ENCODE measurements at places on chromosomes 6 and 20.

GRCh38 chr6:40442591-40442990 lies 144.6 kb downstream of the LRFN2 start:
- no peak for DNase-seq

DNA sequence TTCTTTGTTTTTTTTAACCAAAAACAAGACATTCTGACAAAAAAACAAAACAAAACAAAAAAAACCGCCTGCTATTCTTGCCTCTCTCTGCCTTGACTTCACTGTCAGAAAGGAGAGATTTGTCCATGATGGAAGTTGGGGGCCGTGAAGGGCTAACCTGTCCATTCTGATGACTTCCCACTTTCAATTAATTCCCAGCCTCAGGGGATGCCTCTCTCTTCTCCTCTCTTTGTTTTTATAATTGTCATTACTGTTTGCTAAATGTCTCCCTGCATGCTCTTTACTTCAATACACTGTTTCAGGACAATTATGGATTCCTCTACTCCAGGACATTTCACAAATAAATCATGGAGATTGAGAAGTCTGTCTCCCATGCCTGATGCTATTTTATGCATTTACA lies 130.5 kb upstream of the CNR1 start:
- no peak for DNase-seq

DNA sequence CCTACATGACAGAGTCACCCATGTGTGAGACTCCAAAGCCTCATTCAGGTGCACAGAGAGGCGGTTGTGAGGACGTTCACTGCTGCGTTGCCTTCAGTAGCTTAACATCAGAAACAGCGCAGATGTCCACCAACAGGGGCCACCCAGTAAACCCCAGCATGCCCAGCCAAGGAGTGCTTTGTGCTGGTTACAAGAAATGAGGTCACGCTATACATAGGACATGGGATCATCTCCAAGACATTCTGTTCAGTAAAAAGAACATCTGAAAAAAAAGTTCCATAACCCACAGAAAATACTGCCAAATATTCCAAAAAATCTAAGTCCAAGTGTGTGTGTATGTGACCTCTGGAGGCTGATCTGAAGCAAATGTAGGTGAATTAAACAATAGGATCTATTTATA lies 16.0 kb downstream of the SLC52A3 start:
- no peak for DNase-seq

DNA sequence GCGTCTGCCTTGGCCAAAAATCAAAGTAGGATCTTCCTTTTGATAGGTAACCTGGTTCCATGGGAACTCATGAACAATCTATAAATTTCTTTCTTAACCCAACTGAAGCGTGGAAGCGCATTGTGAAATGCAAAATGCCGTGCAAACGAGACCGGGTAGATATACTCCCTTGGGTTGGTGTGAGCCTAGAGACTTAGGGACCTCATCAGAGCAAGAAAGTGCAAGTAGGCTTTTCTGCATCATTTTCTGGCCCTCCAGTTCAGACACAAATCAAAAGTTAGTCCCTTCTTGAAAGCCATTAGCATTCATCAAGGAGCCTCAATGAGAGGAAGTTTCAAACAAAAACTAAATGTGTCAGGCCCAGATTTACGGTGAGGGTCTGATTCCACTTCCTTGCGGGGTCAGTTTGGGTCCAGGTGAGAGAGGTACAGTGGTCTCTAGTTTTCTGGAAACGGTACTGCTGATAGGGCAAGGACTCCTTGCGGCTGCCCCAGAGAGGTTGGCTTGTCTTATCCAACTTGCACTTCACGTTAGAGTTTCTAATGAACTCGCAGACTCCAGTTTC lies 5.3 kb upstream of the ZNF184 start:
- DNase-seq = no peak

DNA sequence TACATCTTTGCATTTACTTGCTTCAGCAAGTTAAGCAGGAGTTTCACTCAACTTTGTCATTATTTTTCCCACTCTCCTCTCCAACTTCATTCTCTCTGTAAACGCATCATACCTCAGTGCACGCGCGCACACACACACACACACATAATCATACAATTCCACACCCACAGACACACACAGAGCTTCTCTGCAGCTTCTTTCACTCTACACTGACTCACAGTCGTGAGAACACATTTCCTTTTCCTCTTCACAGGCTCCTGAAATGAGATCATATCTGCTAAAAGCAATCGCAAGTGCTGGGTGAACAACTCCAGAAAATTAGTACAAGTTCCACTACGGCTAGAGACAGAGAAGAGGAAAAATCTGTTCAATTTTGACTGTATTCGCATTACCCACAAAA lies 215.4 kb downstream of the PTPRT start:
- no peak for DNase-seq

- no peak for DNase-seq
Observed at GRCh38 chr6:15437090-15437635, 191.3 kb downstream of the JARID2 start.

DNA sequence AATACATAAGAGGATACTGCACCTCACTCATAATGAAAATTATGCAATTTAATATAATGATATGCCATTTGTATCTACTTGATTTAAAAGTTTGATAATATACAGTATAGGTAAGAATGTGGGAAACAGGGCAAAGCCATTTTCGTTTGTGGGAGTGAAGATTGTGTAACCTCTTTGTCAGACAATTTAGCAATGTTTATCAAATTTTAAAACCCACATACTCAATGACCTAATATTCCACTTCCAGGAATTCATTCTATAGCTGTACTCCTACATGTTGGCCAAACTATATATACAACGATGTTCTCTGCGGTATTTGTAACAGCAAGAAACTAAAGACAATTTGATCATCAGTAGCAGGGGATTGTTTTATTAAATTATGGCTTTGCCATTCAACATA lies 17.8 kb upstream of the FKBP5 start:
- DNase-seq = no peak

DNA sequence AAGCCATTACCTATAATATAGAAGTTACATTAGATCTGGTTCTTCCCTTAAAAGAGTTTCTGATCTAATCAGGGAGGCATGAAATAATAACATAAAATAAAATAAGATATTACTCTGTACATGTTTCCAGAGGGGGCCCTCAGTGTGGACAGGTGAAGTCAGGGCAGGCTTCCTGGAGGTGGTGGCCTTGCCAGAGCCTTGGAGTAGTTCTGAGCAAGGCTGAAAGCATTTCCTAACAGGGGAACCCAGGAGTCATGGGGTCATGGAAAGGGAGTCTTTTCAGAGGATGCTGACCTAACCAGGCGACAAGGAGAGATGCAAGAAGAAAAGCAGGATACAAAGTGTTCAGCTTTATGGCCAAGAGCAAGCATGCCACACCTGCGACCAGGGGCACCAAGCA lies 471.3 kb upstream of the AGPAT4 start:
- DNase-seq = no peak

- no peak for DNase-seq
Observed at GRCh38 chr6:155117785-155118184, 122.7 kb downstream of the TIAM2 start.

GRCh38 chr6:143119260-143119659 lies 58.6 kb downstream of the AIG1 start:
- no peak for DNase-seq

GRCh38 chr20:1937316-1937976 lies 42.2 kb downstream of the SIRPA start:
- DNase-seq = no peak

DNA sequence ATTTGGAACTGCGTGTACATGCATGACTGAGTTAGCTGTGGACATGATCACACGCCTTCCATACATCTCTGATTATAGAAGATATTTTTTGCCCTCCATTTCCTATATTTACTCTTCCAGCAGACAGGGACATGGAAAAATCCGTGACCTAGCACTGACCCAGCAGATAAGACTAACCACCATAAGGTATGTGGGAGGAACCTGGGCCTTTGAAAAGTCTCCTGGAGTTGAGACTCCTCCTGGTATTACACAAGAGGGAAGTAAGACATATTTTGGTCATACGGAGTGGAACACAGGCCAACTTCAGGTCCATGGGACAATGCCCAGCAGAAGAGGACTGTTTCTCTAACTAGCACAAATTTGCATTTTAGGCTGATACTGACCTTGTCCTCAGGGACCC lies 13.7 kb upstream of the SIRPB1 start:
- no peak for DNase-seq

DNA sequence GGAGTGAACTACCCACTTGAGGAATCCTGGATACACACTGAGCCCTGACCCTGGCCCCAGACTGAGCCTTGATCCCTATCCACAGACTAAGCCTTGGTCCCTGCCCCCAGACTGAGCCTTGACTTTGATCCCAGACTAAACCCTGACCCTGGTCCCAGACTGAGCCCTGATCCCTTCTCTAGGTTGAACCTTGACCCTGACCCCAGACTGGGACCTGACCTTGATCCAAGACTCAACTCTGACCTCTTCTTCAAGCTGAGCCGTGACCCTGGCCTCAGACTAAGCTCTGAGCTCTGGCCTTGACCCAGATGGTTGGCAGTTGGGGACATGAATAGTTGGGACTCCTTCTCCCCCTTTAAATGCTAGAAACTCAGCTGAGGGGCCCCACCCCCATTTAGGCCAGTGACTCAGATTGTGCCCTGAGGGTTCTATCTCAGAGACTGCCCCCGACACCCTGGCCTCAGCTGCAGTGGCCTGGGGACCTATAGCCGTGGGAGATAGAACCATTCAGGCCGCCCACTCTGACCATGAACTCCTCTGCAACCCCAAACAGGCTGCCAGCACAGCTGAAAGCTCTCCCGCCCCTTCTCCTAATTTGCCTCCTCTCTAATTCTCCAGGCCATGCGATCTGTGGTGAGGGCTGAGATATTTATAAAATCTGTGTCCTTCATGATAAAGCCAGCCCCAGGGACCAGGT lies 84.7 kb downstream of the DLGAP4 start:
- no peak for DNase-seq

- no peak for DNase-seq
Observed at GRCh38 chr6:163405412-163406309, 8.9 kb upstream of the QKI start.

GRCh38 chr20:313948-314347 lies 11.4 kb upstream of the SOX12 start:
- no peak for DNase-seq

- no peak for DNase-seq
Observed at GRCh38 chr20:12925863-12926793, 82.6 kb upstream of the SPTLC3 start.

- no peak for DNase-seq
Observed at GRCh38 chr20:830011-830521, 3.4 kb upstream of the FAM110A start.

DNA sequence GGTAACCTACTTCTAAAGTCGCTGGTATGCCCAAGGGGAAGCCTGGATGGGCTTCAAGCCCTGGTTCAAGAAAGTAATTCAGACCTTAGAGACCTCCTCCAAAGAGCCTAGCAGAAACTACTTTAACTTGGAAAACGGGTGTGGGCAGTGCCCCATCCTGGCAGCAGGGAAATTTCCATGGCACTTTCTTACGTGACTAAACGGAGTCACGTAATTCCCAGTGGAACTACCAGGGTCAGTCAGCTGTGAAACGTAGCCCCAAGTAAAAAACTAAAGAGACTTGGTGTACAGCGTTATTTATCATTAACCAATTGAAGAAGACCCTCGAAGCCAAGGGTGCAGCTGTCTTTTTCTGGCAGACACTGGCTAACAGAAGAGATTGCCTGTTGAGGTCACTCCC lies 114.0 kb downstream of the RCAN2 start:
- no peak for DNase-seq

GRCh38 chr6:3865463-3865862 lies 16.3 kb downstream of the FAM50B start:
- no peak for DNase-seq

DNA sequence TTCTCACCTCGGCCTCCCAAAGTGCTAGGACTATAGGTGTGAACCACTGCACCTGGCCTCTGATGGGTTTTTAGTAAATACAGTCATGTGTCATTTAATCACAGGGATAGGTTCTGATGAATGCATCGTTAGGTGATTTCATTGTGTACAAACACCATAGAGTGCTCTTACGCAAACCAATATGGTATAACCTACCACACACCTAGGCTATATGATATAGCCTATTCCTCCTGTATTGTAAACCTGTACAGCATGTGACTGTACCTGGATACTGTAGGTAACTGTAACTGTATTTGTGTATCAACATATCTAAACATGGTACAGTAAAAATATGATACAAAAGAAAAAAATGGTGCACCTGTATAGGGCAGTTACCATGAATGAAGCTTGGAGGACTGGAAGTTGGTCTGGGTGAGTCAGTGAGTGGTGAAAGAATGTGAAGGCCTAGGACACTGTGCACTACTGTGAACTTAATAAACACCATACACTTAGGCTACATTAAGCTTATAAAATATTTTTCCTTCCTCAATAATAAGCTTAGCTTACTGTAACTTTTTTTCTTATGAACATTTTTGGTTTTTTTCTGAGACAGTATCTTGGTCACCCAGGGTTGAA lies 10.0 kb downstream of the BICRAL start:
- no peak for DNase-seq

- DNase-seq = no peak
Observed at GRCh38 chr20:52150440-52151258, 40.9 kb downstream of the ZFP64 start.

DNA sequence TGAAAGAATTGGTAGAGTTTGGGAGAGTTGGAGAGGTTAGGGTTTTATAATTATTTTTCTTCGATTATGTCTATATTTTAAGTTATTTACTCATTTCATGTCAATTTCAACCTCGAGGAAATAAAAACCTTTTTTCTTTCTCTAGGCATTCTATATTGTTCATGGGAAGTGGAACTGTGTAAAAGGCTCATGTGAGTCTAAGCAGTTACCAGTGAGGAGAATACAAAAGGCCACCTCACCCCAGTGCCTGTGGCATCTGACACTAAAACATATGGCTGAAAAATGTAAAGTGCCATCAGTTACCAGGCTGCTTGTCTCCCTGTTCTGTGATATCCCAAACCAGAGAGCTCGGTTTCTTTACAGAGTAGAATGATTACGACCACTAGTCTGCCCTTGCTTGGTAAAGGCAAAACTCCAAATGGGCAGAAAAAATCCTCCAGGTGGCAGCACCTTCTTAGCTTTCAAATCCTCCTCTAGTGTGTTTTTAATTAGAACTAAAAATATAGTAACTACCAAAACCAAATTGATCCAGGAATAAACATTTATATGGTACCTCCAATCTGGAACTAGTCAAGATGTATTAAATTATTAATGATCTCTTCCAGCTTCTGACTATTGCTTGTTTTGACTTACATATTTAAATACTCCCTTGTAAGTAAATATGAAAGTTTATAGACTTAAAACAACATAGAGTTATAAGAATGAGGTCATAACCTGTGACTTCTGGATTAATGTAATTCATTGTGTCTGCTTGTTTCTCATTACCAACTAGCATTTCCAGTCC lies 122.6 kb upstream of the MCHR2 start:
- DNase-seq = no peak

GRCh38 chr6:51260003-51260402 lies 441.3 kb downstream of the TFAP2B start:
- DNase-seq = no peak

- DNase-seq = no peak
Observed at GRCh38 chr20:4220756-4221155, 205.4 kb upstream of the RNF24 start.

DNA sequence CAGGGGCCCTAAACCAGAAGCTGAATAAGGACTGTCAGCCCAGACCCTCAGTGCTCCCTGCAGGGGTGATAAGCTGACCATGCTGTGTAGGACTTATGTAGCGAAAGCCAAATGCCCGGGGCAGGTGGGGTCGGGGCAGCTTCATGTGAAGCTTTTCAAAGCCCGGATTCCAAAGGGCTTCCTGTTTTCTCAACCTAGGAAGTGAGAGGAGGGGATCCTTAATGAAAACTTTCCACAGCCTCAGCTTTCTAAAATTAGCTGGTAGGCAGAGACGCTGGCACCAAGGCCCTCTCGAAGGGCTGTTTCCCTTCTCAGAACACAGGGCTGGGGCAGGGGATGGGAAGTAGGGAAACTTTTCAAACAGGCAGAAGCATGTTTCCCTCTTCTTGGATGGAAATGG lies 148.9 kb downstream of the NFATC2 start:
- DNase-seq = no peak

All from stimulated activated effector memory CD8-positive, alpha-beta T cell treated with anti-CD3 and anti-CD28 coated beads, Interleukin-12 subunit alpha, Interleukin-12 subunit beta, amount 100 ng/mL, for 72 hours (primary cell).